G401 (cell line): ENCODE measurements at places on chromosomes 16 and 17. TPM values are rescaled to one million over a fixed set of nuclear protein-coding genes. Genes with fewer than 3 reads are reported as not detected.

RND2 gene
- total RNA-seq: 10.4 and 10.9 TPM in 2 replicates

CCL2 gene
- total RNA-seq: not detected in 2 replicates

IRX6 gene
- total RNA-seq: not detected in 2 replicates

MYH11 gene
- not detected in 2 replicates for total RNA-seq

ZACN gene
- not detected in 2 replicates for total RNA-seq

MT1E gene
- total RNA-seq: not detected in 2 replicates

ARHGDIG gene
- total RNA-seq: 2.6 and 12.2 TPM in 2 replicates

LRRC46 gene
- total RNA-seq: 0.12 TPM in 1 of 2 replicates, not detected in the other

DNA sequence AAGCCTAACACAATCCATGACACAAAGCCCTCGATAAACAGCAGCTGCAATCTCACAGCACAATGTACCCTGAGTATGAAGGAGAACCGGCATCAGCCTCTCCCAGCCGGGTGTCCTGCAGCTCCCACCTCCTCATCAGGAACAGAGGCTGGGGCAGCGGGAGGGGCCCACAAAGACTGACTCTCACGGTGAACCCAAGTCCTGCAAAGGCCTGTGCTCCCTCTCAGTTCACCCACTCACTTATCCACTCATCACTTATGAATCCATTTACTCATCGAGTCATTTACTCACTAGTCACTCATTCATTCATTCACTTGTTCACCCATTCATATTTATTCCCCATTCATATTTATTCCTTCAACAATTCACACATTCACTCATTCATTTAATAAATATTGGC lies 11.6 kb downstream of the ZNF423 start:
- no peak for DNase-seq

DNA sequence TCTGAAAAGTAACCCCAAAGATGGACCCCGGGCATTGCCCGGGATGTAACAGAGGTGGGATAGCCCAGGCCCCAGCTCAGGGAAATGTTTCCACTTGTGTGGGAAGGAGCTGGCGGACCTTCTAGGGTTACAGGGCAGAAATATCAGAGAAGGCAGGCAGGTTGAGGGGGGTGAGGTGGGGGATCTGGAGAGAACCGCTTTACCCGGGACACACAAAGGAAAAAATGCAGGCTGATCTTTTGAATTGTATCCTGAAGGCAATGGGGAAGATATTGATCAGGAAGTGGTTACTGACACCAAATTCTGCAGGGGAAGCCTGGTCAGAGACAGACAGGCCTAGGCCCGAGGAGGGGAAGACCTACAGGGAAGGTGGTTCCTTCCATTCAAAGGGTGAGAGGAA lies 3.5 kb downstream of the SLC47A1 start:
- DNase-seq: no peak

- no peak for DNase-seq
Observed at GRCh38 chr17:78049609-78050008, 78.9 kb downstream of the TMC6 start.

DNA sequence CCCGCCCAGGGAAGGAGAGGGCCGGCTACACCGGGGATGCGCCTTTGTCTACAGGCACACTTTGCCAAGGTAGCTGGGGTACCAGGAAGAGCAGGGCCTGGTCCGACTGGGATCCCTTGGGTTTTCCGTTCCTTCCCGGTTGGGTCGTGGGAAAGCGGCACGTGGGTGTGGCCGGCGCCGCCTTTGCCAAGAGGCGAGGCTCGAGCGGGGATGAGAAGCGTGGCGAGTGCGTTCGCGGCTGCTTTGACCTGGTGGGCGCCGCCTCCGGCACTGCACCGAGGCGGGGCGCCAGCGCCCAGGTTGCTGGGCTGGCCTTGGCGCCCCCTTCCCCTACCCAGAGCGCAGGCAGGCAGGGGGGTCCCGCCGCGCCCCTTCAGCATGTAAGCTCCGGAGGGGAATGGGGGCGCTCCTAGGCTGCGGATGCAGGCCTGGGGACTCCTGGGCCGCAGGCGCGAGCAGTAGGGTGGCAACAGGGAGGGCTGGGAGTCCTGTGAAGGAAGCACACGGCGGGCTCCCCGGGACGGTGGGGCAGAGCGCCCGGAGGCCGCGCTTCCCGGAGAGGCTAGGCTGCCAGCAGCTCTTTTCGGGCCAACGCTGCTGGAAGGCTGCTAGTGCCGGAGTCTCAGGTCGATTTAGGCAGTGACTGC lies 2.0 kb downstream of the HAS3 start:
- no peak for DNase-seq

GRCh38 chr16:84068783-84069462 lies 26.3 kb upstream of the SLC38A8 start:
- DNase-seq: peak; percentile 17

- DNase-seq: peak; percentile 82
Observed at GRCh38 chr17:20095336-20096080, 86.3 kb downstream of the SPECC1 start.

DNA sequence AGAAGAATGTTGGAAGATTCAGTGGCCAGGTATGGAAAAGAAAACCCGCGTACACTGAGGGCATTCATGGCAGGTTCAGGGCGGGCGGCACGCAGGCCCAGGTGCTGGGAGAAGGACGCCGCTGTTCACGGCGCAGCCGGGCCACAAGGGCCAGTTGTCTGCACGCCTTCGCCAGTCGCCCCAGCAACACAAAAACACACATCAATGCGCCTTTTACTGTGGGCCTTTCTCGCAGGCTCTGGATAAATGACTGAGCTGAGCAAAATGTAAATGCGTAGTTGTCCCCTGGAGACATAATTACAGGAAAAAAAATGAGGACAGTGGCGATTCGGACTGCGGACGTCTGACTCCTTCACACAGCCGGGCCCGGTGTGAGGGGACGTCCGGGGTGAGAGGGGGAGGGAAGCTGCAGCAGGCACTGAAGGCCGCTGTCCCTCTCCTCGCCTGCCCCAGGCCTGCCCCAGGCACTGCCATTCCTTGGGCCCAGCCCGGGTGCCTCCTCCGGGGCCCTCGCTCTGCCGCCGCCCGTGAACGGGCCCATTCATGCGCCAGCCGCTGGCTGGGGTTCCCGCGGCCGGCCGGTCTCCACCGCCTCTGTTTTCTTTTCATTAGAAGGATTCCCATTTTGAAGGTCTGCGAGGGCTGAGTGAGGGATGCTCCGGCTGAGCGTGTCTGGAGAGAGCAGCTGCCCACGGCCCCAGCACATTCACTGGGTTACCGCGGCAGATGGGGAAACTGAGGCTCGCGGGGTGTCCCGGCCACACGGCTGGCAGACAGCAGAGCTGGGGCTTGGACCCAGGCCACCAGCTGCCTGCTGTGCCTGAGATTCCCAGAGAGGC lies 6.5 kb upstream of the ZNF469 start:
- no peak for DNase-seq

- no peak for DNase-seq
Observed at GRCh38 chr16:80463751-80464495, 76.9 kb upstream of the DYNLRB2 start.

GRCh38 chr17:78924481-78925151 lies 571 bp downstream of the TIMP2 start:
- no peak for DNase-seq

DNA sequence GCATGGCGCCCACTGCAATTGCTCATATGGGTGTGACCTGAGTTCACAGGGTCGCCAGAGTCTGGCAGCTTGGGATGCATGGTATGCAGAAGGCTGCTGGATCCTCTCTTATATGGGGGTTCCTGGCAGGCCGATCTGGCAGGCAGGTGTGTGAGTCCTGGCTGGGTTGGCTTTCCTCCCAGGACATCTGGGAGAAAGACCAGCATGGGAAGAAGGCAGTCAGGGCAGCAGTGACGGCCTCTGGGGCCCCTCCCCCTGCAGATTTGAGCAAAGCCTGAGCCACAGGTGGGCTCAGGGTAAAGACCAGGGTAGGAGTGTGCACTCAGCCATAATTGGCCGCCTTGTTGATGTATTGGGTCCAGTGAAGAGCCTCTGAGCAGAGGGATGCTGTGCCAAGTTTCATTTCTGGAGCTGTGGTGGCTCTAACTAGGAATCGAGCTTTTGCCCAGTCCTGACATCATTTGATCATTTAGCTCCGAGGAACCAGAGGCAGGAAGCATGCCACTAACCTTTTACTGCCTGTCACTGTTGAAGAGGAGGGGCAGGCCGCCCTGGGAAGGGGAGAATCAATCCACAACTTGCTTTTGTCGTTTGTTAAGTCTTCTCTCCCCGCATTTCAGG lies 174.3 kb downstream of the CCDC182 start:
- DNase-seq: peak; percentile 77

- peak; percentile 68 for DNase-seq
Observed at GRCh38 chr17:18217412-18218015, 7.9 kb upstream of the LLGL1 start.

DNA sequence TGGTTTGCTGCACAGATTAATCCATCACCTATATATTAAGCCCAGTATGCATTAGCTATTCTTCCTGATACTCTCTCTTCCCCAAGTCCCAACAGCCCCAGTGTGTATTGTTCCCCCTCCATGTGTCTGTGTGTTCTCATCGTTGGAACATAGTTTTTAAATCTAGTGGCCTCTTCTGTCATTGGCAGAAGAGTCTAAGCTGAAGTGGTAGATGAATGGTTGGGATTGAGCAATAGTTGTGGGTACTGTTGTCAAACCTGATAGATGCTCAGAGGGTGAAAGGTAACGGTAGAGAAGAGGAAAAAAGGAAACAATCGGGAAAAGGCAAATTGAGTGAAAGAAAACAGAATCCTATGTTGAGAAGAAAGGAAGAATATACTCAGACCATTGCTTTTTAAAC lies 29.9 kb downstream of the MAP3K3 start:
- no peak for DNase-seq

GRCh38 chr16:80273635-80274538 lies 266.9 kb upstream of the DYNLRB2 start:
- DNase-seq: no peak

- peak; percentile 73 for DNase-seq
Observed at GRCh38 chr17:74368341-74369081, 1.2 kb downstream of the GPR142 start.

GRCh38 chr17:48504953-48505352 lies 25.9 kb downstream of the HOXB1 start:
- DNase-seq: no peak

DNA sequence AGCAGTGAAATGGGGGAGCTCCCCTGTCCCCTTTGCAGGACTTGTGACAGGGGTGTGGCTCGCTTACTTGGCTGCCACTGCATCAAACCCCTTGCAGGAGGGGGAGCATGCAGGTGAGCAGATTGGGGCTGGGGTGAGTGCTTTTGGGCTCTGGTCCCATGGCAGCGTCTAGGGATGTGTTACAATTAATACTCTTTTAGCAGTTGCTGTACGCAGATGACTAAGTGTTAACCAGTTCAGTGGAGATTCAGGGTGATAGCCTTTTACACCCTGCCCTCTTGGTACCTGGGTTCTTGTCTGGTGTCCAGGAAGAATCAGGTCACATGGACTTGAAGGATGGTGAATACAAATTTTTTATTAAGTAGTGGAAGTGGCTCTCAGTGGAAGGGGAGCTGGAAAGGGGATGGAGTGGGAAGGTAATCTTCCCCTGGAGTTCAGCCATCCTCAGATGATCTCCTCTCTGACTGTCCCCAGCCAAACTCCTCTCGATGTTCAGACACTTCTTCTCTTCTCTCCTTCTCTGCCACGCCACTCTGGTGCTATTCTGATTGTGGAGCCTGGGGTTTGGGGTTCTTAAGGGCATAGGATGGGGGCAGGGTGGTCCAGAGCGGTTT lies 100.1 kb downstream of the MARF1 start:
- DNase-seq: no peak

DNA sequence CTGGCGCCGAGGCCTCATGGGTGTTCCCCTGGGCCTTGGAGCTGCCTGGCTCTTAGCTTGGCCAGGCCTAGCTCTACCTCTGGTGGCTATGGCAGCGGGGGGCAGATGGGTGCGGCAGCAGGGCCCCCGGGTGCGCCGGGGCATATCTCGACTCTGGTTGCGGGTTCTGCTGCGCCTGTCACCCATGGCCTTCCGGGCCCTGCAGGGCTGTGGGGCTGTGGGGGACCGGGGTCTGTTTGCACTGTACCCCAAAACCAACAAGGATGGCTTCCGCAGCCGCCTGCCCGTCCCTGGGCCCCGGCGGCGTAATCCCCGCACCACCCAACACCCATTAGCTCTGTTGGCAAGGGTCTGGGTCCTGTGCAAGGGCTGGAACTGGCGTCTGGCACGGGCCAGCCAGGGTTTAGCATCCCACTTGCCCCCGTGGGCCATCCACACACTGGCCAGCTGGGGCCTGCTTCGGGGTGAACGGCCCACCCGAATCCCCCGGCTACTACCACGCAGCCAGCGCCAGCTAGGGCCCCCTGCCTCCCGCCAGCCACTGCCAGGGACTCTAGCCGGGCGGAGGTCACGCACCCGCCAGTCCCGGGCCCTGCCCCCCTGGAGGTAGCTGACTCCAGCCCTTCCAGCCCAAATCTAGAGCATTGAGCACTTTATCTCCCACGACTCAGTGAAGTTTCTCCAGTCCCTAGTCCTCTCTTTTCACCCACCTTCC lies 7.9 kb downstream of the HIRIP3 start:
- no peak for DNase-seq
